ENCODE measurements at places on chromosomes 2 and 18.

DNA sequence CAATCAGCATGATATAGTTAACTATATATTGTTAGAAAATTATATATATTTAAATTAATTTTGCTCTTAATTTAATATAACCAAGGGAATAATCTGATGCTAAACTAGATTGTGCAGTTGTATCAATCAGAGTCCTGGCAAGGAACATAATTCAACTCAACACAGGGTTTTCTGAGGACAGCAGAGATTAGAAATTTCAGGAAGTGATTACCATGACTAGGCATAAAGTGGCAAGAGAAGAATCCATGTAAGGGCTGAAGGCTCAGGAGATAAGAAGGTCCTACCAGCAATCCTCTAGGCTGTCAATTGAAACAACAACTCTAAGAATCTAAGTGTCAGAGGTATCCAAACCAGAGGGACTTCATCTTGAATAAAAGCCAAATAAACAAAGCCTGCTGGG is 807.8 kb downstream of the DSC3 start:
- DNase-seq: no peak

- DNase-seq: no peak
These were observed 27.2 kb downstream of the STEAP3 start for GRCh38 chr2:119250718-119251290.

DNA sequence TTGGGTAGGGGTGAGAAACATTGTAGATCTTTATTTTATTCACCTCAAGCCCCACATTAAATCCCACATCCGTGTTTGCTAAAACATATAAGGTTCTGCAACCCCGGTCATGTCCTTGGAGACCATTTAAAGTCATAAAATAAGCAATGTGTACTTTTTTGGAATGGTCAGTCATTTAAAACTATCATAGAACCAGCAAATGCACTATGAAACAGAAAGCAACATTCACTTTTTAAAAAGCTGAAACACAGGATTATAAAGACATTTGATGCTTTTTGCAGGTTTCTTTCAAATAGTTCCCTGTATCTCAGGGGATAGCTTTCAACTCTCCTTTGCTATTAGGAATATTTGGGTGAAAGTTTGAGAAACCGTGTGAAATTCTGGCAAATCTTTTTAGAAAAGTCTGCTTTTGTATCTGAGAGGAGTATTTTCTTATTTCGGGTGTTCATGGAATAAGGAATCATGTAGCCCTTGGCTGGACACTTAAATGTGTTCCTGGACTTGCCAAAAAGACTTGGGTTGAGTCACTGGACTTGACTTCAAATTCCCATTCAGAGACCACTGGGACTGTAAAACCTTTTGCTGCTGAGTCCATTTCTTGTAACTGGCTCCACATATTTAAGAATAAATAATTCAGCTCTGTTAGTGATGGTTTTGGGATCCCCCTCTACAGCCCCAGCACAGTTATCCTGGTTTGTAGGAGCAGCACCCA is 5.9 kb upstream of the CETN1 start:
- no peak for DNase-seq

DNA sequence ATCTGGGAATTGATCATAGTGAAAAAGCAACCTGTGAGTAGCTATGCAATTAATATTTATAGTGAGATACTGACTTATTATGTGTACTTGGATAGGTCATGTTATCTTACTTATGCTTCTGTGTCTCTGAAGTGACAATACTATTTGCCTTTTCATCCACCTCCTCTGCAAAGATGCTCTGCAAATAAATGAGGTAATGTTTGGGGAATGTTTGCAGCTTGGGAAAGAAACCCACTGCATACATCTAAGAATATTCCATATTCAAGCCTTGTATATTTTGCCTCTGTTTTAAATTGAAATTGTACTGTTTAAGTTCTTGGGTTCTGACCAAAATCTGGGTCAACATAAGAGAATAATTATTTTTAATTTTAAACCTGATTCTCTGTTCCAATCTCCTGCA is 217.4 kb upstream of the DTNA start:
- no peak for DNase-seq

Data from activated CD4-positive, alpha-beta T cell treated with anti-CD3 and anti-CD28 coated beads, Interleukin-2, amount 50 U/mL, for 16 hours (primary cell).